ENCODE measurements at places on chromosomes 6 and 20.

GRCh38 chr6:148657048-148657447 is 89.8 kb upstream of the UST start:
- DNase-seq = no peak

DNA sequence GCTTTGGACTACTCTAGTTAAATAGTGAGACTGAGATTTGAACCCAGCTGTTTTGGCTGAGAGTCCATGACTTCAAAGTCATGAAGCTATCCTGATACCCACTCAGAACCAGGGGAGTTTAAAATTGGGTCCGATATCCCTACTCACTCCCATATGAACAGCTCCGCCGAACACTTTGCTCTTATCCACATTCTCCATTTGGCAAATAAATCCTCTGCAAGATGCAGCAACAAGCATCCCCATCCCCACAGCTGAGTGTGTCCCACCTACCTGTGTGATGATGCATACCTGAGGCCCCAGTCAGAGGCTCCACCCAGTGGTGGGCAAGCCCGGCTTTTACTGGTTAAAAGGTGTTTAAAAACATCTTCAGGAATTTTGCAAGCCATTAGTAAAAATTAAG is 108.3 kb upstream of the SLC24A3 start:
- no peak for DNase-seq

DNA sequence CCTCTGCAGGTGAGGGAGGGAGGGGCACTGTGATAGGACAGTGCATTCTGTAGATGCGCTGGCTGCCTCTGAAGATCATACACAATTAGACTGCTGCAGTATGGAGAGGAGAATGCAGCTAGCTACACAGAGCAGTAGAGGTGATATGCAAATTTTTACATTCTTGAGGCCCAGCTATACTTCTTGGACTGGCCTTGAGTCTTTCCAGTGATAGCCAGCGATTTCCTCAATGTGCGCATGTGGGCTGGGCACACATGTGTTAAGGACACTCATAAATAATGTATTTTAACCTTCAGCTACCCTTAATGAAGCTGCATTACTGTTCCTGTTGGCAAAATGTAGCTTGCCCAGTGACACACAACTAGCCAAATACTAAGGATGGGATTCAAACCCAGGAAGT is 19.0 kb downstream of the TTPAL start:
- DNase-seq = no peak

DNA sequence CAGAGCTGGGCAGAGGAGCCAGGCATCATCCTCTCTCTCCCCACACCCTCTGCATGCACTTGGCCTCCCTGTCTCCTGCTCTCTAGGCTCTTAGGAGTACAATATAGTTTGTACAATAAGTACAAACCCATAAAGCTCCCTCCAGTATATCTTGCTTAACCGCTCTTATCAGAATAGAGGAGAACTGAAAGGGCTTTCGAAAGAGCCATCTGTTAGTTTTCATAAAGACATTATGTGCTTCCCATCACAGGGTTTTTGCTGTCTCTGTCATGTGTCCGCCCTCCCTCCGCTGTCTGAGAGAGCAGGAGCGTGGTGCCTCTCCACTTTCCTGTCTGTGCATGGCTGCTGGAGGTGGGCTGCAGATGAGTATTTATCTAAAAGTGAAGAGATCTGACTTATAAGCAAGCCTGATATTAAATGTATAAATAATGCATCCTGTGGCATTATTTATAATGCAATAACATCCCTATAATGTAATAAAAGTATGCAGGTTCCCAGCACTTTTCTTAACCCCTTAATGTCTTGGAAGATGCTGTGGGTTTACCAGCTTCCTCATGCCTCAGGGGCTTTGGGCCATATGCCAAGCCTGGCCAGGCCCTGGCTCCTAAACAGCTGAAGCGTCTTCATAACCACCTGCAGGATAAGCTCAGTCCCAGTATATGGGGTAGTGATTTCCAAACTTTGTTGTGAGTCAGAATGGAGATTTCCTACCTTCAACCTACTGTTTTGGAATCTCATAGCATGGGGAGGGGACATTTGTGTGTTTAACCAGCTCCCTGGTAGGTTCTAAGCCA is 297.1 kb downstream of the DHX35 start:
- no peak for DNase-seq

DNA sequence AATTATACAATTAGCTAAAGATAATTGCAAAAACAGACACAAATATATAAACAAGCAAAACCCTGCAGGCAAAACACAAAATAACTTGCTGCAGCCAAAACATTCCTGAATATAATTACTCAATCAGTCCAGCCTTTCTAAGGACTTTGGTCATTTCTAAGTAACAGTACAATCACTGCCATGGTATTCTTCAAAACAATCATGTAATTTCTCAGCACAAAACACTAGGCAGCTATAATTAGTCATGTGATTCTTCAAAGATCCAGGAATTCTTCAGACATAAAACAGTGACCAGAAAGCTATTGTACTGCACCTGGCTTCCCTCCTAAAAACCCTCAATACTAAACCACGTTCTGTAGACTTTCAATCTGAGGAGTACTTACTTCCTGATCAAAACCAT is 881.1 kb downstream of the EPHA7 start:
- DNase-seq = no peak

- DNase-seq = no peak
These were observed 50.4 kb downstream of the HMGCLL1 start for GRCh38 chr6:55528624-55529023.

DNA sequence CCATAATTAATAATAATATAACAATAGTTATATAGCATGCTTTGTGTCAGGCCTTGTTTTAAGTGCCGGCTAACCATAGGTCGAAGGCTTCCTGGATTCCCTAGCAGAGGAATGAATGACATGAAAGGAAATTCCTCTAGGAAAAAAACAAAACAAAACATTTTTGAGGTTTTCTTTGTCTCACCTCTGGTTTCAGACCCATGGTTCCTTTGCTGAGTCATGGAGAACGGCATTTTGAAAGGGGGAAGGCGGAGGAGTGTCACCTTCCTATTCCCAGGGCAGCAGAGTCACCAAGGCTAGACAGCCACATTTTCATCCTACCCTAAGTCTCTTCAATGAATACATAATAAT is 25.3 kb upstream of the CCND3 start:
- no peak for DNase-seq

DNA sequence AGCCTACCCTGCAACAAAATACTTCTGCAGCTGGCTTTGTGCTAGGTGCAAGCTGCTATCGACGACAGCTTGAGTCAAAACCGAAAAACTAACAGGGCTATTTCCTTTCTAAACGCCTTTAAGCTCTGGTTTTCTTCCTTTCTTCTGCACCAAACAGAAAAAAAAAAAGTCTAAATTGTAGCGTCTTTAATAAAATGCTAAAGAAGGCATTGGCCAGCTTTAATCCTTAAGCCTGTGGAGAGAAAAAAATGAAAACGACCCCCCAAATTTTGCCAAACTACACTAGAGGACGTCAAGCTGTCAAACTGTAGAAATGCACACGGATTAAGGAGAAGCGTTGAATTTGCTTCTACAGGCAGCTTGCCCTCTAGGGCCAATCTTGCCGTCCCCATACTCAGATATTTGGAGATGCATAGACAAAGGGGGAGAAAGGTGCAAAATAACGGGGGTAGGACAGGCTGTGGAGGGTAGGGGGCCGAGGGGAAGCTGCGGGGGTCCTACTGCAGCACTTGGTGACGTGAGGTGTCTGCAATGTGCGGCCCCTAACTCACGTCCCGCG is 1.4 kb upstream of the NRN1 start:
- DNase-seq = no peak

- DNase-seq = no peak
These were observed 61.3 kb downstream of the ANKRD6 start for GRCh38 chr6:89494131-89494793.

DNA sequence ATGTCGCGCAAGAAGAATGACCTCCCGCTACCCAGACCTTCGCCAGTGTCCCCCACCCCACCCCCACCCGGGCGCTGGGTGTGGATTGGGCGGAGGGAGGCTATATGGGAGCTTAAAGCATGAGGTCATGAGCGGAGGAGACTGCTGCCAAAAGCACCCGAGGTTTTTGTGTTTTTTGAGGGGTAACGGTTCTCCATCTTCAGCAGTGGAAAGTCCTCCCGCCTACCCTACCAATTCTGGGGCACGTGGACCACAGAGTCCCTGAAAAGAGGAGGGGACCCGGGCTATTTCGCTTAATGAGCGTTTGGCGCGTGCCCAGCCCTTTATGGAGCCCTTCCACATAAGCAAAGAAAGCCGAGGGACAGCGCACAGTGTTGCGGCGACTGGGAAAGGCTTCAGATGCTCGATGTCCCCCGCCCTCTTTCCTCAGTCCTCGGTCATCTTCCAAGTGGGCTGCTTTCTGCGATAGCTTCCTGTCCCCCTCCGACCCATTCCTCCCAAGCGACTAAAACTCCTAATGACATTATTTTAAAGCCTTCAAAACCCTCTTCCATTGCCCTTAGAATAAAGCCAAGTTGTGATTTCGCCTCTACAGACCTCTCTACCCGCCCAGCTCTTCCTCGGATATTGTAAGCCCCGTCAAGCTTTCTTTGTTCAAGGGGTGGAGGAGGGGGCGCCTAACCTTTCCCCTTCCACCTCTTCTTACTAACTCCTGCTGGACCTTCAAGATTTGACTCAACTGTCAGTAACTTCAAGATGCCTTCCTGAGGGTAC is 2.1 kb upstream of the TRERF1 start:
- DNase-seq = no peak

DNA sequence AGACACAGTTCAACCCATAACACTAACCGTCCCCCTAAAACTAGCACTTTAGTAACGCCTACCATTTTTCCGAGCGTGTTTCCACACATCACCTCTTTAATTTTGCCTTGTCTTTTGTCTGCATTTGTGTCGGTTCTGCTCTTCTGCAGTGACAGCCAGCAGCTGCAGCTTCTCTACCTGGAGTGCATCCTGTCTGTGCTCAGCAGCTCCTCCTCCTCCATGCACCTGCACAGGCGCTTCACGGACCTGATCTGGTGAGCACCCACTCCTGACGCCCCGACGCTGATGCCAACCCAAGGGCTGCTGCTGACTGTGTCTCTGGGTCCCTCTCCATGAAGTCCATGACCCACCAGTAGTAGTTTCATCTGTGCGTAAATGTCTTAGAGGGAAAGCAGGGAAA is 35.4 kb upstream of the PBOV1 start:
- DNase-seq = no peak

Data from activated CD8-positive, alpha-beta memory T cell treated with anti-CD3 and anti-CD28 coated beads for 4 hours (primary cell).